ENCODE measurements at places on chromosomes 7 and 10.

DNA sequence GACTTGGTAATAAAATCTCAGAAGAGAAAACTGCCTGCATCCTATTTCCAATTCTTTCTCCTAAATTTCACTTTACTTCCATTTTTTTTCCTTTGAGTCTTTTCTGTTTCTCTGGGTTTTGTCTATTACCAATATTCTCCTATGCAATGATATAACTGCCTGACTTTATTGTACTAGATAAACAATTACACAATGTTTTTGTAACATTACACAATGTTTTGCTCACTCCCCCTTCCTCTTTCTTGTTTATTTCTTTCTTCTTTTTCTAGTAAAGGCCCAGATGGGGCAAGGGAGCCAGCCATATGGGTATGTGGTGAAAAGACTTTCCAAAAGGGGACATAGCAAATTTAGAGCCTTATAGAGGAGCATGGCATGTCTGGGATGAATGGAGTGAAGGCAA is 278.7 kb upstream of the PHYHIPL start:
- DNase-seq, result no peak

DNA sequence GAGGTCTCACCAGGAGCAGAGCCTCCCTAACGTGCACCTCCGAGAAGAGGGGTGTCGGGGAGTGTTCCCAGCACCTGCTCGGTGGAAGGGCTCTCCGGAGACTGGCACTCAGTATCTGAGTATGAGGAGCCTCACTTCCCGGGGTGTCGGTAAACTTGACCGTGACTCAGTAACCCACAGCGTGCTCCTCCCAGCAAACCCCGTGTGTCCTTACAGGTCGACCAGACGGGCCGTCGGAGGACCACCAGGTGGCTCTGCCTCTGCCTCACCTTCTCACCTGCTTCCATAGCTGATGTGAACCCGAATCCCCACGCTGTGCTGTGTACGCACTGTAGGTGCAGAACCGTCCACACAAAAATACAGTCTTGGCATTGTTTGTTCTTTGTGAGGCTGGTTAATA is 29.0 kb upstream of the KNDC1 start:
- no peak for DNase-seq

GRCh38 chr10:3040069-3040468 is 27.3 kb upstream of the PFKP start:
- no peak for DNase-seq

DNA sequence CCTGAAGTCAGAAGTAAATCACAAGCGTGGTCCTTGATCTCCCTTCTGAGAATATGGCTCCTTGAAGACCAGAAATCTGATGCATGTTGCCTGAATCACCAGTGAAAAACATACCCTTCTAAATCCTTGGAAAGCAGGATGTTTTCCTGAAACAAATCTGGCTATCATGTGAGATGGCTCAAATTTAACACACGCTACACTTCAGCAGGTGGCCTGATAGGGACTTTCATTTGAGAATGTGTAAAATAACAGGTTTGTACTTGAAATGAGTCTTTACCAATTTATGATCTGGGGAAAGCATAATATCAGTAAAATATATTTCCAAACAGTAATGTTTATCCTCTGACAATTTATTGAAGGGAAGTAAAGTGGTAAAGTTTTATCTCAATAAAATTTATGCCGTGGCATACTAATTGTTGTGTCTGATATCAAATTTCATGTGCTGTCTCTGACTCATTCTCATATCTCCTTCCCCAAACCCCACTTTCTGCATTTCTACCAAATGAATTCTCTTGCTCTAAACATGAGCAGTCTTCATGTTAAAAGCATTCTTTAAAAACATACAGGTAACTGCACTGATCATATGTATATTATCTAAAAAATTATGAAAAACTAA is 17.4 kb downstream of the CYP3A4 start:
- DNase-seq, result no peak

DNA sequence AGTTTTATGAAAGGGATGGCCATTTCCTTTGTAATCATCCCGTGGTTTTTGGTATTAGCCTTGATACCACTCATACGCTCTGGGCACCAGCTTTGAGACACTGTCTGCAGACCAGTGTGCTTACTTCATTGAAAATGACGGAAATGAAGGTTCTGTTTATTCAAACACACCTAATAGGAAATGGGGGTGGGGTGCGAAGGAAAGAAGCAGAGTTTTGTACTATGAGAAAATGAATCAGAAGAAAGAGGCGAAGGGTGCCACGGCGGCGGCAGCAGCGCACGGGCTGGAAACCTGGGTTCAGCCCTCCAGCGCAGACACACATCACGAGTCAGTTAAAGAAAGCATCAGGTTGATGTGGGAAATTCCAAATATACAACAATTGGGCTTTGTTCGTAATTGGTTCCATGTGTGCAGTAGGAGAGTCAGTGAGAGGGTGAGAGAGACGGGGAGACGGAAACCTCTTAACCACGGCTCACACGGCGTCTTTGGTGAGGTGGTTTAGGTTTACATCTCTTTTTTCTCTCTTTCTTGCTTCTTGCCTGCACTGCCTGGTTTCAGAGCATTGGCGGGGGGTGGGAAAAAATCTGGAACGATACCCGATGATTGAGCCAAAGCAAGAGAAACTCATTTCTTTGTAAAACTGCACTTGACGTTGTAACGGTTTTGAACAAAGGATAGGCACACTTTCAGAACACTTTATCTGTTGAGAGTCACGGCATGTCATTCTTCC is 321.2 kb downstream of the FRMD4A start:
- DNase-seq, result peak; percentile 45

- no peak for DNase-seq
These were observed 789 bp downstream of the PDGFA start for GRCh38 chr7:518630-519483.

GRCh38 chr10:84178160-84178609 is 4.6 kb downstream of the GPR15LG start:
- DNase-seq, result no peak

- DNase-seq, result peak; percentile 26
These were observed 16.8 kb upstream of the ZNF467 start for GRCh38 chr7:149790146-149790548.

DNA sequence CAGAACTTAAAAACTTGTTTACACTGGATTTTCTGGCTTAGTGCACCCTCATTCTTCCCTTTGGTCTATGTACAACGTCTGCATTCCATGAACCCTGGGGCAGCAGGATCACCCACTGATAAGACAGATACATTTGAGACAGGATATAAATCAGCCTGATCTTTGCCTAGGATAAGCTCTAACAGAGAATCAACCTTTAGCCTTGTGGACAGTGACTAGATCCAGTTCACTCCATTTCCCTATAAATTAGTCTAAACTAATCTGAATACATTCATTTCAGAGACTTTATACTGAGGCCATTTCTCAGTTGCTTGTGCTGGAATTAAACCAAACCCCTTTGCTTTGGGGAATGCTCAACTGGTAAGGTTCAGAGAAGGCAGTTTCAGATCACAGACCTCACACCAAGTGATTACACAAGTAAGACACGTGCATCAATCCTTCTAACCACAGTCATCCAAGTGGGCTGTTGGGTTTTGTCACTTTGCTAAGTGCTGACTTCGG is 639.8 kb upstream of the FZD8 start:
- no peak for DNase-seq

DNA sequence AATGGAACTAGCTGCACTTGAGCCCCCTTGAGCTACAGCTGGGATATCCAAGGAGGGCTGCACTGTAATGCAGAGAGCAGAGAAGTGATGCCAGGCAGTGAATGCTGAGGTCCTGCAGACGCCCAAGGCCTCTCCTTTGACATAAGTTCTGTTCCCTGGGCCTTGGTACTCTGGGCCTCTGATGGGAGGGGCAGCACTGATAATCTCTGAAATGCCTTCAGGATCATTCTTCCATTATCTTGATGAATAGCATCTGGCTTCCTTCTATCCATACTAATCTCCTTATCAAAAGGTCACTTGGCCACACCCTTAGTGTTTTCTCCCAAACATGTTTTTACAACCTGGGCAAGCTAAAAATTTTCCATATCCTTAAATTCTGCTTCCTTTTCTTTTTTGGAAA is 6.9 kb downstream of the GRB10 start:
- no peak for DNase-seq

All from stimulated activated CD4-positive, alpha-beta T cell treated with anti-CD3 and anti-CD28 coated beads, TNF-alpha, amount 100 ng/mL, for 48 hours (primary cell).